NCI-H1105 treated with DMSO at 0.1 percent for 48 hours (cell line): ENCODE measurements at places on chromosomes 5 and 9.

DNA sequence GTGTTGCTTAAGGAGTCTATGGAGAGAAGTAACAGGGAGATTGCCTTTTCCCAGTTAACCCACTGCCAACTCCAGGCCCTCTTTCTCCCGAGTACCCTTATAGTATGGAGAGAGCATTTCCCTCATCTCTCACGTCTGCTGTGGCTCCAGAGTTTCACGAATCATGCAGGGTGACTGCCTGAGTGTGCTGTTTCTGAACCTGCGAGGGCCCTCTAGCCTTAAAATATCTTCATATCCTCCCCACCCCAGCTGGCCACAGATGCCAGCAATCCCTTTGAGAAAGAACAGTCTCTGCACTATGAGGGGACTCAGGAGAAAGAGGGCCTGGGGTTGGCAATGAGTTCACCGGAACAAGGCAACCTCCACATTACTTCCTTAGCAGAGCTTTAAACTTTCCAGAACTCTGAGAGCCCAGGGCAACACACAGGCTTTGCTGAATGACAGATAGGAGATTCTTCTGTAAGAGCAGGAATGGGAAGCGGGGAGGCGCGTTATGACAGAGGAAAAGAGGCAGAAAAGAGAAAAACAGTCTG, 81.6 kb upstream of the ANKH start:
- DNase-seq, result no peak

DNA sequence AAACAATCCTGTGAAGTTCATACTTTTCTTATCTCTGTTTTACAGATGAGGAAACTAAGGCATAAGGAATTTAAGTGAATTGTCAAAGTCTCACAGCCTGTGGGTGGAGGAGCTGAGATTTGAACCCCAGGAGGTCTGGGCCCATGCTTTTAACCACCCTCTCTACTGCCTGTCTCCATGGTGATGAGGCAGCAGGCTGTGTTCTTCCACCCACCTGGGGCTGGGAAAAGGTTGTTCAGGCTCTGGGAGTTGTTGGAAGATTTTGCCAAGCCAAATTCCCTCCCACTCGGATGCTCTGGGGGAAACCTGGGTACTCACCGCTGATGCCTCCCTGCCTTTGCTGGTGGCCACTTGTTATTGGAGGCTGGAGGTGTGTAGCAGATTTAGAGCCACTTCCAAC, 18.3 kb upstream of the SYNPO start:
- no peak for DNase-seq

DNA sequence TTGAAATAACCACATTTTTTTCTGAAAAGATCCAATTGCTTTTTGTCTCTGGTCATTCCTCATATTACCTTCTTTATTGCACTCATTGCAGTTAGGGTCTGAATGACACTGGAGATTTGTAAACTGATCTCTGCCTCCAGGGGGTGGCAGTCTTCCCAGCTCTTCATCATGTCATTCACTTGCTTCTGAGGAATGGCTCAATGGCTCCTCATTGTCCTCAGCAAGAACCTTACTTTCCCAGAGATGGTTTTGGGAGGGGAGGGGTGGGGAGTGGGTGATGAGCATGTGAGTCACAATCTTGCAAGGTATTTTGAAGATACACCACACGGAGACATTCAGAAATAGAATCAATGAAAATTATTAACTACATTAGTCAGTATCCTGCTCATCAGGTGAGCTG, 159.8 kb upstream of the GAS1 start:
- DNase-seq, result no peak

DNA sequence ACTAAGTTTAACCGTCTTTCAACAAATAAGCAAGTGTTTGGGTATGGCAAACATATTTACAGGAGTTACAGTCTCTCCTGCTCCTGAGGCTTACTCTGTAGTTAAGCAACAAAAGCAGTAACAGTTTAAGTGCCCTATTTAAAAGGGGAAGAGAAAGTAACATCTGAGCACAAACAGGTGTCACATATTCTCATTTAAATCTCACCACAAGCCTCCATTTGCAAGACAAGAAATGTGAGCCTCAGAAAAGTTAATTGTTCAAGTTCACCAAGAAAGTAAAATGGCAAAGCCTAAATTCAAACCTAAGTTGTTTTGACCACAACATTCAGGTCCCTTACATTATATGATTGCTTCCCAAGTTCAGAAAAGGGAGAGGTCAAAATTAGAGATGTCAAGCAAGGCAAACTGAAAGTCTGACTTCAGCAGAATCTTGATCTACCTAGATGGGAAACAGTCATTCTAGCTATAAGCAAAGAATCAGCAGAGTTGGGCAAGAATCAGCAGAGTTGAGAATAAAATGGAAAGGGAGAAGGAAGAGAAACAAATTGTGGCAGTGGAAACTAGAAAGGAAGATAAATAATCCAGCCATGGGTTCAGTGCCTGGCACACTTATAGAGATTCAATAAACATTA, 93.4 kb downstream of the STRBP start:
- no peak for DNase-seq

DNA sequence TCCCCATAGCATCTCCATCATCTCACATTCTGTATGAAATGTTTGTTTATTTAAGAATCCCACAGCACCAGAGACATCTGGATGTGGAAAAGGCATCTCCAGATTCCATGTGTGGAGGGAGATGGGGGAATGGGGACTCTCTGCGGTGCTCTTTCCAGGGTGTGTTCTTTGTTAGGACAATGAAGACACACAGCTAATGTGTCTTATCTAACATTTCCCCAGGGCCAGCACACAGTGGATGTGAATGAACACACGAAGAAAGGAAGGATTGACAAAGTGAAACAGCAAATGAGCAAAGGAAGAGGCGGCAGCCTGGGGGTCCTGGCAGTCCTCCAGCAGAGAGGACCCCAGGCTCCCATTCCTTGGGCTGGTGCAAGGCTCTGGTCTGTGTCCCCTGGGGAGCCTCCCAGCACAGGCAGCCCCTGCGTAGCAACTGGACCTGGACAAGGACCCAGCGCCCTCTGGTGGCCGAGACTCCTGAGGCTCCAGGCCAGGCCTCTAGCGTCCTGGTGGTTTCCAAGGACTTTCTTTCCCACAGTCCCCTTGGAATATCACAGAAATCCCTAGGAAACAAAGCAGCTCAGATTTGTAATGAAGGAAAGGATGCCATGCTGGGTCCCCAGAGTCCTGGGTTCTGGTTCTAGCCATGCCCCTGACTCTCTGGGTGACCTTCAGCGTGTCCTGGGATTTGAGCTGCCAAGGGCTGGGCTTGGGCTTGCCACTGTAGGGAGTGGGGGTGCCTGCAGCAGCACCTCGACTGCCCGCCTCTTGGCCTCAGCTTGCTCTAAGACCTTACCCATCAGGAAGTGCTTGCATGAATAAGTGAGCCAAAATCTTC, 3.5 kb upstream of the PDLIM7 start:
- DNase-seq, result peak; percentile 57

GRCh38 chr5:150291388-150292385, 2.1 kb upstream of the CAMK2A start:
- DNase-seq, result no peak

- DNase-seq, result peak; percentile 34
Observed at GRCh38 chr5:122997294-122997693, 39.2 kb downstream of the PPIC start.

DNA sequence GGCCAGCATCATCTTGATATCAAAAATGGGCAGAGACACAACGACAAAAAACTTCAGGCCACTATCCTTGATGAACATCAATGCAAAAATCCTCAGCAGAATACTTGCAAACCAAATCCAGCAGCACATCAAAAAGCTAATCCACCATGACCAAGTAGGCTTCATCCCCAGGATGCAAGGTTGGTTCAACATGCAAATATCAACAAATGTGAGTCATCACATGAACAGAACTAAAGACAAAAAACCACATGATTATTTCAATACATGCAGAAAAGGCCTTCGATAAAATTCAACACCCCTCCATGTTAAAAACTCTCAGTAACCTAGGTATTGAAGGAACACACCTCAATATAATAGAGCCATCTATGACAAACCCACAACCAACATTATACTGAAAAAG, 8.5 kb downstream of the MTREX start:
- no peak for DNase-seq

DNA sequence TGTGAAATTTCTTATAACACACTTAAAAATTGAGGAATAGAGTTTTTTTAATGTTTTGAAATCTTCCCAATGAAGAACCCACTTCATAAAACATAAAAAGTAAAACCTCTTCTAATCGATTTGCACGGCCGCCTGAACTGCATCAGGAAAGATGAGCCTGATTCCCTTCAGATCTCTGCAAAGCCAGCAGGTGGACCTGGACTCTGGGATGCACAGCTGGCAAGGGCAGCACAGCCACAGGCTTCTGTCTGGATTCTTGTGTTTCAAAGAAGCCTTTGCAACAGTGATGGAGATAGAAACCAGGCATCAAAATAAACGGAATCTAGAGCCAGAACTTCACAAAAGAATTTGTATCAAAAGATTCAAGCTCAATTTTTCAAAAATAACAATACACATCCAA, 36.0 kb upstream of the SPATA31C2 start:
- DNase-seq, result no peak

- DNase-seq, result no peak
Observed at GRCh38 chr9:113461285-113461684, 2.2 kb upstream of the RGS3 start.

DNA sequence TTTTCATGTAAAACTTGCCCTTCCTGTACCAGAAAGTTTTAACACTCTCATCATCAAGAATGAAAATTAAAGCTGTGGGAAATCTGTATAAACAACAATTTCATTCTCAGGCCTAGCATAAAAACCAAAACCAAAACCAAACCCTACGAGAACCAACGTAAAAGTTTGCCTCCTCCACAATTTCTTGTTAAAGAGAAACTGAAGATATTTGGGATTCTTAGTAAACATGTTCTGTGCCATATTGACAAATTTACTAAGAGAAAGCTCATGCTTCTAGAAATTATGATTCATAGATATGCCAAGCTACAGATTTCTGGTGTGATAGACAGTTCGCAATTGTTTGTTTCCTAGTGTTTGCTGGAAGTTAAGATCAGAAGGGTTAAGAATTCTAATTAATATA, 801.0 kb upstream of the NUDT12 start:
- no peak for DNase-seq

- DNase-seq, result no peak
Observed at GRCh38 chr9:4805191-4805918, 12.6 kb downstream of the RCL1 start.

- DNase-seq, result no peak
Observed at GRCh38 chr9:78574354-78575045, 277.6 kb downstream of the PSAT1 start.

GRCh38 chr5:19676895-19677294, 311.1 kb downstream of the CDH18 start:
- DNase-seq, result no peak

- DNase-seq, result no peak
Observed at GRCh38 chr5:53397845-53398244, 82.6 kb upstream of the FST start.

GRCh38 chr5:176660860-176661641, 13.8 kb downstream of the TSPAN17 start:
- DNase-seq, result peak; percentile 48

- peak; percentile 56 for DNase-seq
Observed at GRCh38 chr9:105694848-105695581, 674 bp downstream of the TMEM38B start.

DNA sequence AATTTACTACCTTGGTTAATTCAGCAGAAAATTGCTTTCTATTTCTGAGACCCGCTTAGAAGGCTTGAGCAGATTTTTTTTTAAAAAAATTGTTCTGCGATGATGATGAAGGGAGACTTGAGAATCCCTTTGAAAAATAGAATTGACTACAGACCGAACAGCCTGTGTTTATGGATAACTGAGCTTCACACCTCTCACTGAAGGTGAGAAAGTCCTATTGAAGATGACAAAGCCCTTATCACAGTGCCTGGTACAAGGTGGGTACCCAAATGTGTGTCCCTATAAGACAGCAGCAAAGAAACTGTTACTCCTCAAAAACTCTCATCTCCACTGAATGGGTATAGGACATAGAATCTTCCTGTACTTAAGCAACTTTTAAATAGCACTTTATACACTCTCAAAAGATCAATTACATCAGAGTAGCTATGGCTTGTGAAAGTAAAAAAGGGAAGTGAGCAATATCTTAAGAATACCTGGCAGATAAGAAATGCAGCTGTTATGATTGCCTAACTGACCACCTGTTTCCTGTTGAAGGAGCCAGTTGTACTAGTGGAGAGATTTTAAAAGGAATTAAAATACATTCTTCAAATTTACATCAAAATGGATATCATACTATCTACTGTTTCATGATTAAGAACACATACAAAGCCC, 419.7 kb downstream of the CHSY3 start:
- no peak for DNase-seq

GRCh38 chr5:83718195-83718825, 2.3 kb downstream of the HAPLN1 start:
- DNase-seq, result peak; percentile 56

DNA sequence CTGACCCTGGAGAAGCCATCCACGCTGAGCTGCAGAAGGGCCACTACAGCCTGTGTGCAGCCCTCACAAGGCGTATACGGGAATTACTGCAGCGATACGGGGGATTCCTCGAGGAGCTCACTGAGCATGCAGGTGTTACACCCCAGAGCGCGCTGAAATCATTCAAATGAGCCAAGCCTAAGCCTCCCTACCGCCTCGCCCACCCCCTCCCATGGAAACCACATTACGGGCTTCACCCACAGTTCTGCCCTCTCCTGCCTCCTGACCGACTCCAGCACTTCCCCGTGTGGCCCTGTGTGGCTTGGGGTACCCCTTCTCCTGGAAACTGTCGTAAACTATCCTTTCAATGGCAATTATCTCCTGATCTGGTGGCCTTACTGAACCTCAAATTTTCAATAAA, 13.3 kb downstream of the SURF6 start:
- no peak for DNase-seq

DNA sequence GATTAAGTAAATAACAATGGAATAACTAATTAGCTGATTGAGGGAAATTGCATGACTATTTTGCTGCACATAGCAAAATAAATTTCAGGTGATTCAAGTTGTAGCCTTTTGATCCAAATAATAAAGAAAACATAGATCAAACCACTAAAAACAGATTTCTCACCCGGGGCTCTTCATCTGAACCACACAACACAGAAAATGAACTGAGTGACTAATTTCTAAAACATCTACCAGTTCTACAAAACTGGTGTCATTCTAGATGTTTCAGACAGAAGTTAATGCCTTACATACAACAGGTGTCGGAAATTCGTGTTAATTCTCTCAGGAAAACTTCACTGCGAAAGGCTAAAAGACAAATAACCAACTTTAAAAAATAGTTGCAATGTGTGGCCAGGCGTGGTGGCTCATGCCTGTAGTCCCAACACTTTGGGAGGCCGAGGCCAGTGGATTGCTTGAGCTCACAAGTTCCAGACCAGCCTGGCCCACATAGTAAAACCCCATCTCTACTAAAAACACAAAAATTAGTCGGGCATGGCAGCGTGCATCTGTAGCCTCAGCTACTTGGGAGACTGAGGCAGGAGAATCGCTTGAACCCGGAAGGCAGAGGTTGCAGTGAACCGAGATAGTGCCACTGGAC, 6.9 kb downstream of the PROP1 start:
- DNase-seq, result no peak

- DNase-seq, result peak; percentile 34
Observed at GRCh38 chr9:75088646-75089372, 495 bp downstream of the OSTF1 start.

DNA sequence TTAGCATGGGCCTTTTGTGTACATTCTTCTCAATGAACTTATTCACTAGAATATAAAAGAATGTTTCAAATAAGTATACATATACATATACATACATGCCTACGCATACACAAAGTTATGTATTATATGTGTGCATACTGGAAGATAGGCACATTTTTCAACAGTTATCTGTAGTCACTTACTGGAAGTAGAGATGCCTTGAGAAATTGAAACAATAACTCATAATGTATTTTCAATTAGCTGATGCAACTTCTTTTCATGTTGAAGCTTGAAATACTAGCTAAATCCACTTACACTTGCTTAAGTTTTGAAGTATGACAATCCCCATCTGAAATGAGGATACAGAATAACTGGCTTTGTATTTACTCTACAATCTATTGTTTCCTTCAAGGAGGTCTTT, 469.0 kb upstream of the PTGER4 start:
- no peak for DNase-seq
